ENCODE measurements at places on chromosomes 2 and 18.

- DNase-seq: no peak
Observed at GRCh38 chr2:150133623-150134022, 353.8 kb downstream of the RND3 start.

DNA sequence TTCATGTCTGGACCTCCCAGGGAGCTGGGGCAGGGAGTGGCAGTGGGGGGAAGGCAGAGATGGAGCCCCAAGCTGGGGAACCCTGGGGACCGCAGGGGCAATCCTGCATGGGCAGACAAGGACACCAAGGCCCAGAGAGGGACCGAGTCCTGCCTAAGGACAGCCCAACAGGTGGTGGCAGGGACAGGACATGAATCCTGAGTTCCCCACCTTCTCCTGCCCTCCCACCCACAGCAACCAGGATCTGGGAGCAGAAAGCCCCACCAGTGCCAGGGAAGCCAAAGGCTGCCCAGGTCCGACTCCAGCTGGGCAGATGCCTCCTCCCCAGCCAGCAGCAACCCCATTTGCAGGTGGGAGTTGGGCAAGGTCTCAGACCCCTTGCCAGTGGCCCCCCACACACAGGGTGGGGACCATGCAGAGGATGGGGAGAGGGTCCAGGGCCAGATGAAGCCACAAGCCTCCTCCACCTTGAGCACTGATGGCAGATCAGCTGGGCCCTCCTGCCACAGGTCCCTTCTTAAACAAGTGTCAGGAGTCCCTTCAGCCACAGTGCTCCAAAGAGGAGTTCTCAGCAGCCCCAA is 6.3 kb downstream of the ADRA2B start:
- peak; percentile 7 for DNase-seq

- DNase-seq: no peak
Observed at GRCh38 chr2:54574107-54574859, 118.2 kb downstream of the SPTBN1 start.

GRCh38 chr2:176902454-176902853 is 310.1 kb upstream of the HNRNPA3 start:
- DNase-seq: no peak

GRCh38 chr2:170221317-170222288 is 43.7 kb downstream of the MYO3B start:
- DNase-seq: no peak

DNA sequence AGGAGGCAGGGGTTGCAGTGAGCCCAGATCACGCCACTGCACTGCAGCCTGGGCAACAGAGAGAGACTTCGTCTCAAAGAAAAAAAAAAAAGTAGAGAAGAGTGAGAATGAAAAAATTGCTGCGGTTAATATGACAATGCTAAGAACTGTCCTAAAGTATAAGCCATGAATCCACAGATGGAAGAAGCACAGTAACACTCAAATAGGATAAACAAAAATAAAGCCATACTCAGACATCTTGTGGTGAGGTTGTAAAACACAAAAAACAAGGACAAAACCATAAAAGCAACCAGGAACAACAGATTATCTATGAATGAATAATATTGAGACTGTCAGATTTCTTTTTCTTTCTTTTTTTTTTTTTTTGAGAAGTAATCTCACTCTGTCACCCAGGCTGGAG is 23.0 kb downstream of the POLR2D start:
- DNase-seq: no peak

All from right hindlimb (tissue), 1 donor.